ENCODE measurements at places on chromosomes 5 and 9.

DNA sequence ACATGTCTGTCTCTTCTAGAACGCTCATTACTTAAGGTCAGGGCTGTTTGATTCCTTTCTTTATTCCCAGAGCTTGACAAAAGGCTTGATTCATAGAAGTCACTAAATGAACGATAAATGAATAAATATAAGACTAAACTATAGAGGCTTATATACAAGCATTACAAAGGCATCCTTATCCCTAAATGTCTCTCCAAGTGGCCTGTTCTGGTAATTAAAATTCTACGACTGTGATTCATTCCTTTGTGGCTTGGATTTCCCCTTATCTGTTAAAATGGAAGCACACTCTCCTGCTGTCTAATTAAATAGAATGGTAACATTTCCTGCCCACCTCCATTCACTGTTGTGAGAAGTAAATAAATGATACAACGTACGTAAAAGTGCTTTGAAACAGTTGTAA lies 49.5 kb downstream of the C7 start:
- DNase-seq, result no peak

- no peak for DNase-seq
These were observed at the start of gene TRAF1 for GRCh38 chr9:120926397-120926928. TRAF1 (minus strand) TSS chr9:120926796; CDS start chr9:120926075, 721 bp downstream.

DNA sequence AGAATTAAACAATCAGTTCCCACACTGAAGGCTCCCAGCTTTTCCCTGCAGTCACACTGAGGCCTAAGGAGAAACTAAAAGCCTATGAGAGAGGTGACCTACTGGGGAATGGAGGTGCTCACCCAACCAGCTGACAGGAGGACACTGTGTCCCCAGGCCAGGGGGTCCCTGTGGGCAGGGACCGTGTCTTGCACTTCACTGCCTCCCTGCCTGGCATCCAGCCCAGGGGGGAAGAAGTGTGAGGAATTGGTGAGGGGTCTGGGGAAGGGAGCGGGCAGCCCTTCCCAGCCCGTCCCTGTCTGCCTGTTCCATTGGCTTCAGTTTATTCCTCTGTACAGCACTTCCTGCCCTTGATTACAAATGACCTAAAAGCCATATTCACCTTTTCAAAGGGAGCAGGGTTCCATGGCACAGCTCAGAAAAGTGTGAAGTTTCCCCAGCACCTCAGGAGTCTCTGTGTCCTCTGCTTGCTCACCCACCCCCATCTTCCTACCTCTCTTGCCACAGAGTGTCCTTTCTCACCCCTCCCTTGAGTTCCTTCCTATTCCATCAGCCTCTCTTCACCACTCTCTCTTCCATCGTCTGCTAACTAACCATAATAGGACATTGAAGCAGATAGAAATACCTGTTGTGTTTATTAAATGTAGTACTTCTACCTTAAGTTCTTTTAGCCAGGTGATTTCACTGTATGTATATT lies 12.9 kb downstream of the OTULINL start:
- DNase-seq, result no peak

DNA sequence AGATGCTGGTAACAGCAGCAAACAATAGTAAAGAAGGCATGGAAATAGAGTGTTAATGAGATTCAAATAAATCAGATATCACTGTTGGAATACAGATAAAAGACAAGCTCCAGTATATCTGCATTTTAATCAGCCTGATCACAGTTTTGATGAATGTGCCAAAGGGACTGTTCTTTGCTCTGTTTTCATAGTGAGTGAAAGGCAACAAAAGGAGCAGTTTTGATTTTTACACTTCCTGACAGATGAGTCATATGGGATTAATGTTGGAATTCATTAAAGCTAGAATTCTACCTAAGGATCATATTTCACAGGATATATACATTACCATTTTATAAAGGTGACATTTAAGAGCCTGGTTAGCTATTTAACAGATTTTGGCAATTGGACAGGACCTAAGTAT lies 743.3 kb upstream of the PTPRD start:
- DNase-seq, result no peak

DNA sequence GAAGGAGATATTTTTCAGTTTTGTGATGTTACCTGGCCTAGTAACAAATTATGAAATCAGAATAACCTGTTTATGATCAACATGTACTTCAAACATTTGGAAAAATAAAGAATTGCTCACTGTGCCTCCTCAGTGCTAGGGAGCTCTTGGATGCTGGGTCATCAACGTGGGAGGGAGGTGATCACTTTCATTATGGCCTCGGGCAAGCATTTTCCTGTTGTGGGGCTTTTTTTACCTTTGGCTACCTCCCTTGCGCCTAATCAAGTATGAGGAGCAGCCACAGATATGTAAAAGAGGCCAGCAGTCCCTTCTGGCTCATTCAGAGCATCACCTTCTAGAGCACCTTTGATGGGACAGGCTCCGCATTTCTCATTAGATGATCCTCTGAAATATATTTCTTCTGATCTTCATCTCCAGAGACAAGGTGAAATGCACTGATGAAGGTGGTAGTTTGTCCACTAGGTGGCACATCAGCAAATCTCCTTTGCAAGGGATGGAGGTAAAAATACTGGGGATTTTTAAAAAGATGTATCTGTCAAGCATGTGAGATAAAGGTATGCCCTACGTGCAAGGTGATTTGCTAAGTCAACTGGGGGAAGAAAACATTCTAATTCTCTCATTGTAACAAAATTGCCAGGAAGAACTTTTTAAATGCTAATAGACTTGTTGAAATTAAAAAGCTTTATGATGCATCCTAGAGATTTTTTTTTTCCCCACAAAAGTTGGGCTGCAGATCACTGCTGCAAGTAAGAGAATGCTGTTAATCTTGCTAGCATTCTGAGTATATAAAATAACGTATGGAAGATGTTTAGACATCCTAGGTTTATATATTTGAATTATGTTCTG lies 218.2 kb downstream of the MAST4 start:
- DNase-seq, result no peak

DNA sequence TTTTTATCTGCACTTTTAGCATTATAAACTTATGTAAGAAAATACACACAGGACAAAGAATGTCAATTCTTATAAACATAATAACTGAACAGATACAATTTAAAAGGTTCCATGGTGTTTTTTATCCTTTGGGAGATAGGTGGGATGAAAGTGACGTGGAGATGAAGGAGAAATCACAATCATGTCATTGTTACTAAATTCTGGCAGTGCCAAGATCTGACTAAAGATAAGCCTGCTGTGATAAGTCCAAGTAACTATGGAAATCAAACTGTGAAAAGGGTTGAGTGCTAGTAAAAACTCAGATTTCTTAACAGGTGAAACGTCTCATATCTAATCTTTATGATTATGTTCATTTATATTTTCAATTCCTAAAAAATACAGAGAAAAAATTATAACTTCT lies 11.1 kb downstream of the LEAP2 start:
- DNase-seq, result no peak

- DNase-seq, result no peak
These were observed 19.2 kb downstream of the TEX53 start for GRCh38 chr9:114638404-114638803.

DNA sequence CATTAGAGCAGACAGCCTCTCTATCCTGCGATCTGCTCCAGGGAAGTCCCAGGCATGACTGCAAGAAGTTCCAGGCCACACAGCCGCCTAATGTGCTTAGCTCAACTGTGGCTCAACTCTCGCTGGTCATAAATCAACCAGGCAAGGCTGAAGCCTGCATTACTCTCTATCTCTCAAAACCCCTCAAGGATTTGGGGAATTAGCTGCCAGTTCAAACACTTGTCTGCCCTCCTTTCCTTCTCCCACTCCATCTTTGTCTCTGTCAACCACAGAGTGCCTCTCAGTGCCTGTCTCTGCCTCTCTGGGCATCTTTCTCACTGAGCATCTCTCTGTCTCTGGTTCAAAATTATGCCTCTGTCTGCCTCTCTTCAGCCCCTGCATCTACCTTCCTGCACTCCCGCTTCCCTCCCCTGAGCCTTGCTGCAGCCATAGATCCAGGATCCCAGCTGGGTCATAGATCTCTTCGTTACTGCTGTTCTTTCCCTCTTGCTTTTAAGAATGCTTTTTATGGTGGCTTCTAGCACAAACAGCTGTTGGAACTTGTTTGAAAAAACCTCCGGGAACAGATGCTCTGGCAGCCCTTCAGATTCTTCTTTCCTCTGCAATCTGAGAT lies 27.9 kb upstream of the GALNT10 start:
- no peak for DNase-seq

GRCh38 chr5:142857405-142857804 lies 87.2 kb downstream of the ARHGAP26 start:
- no peak for DNase-seq

- DNase-seq, result no peak
These were observed 149.6 kb downstream of the TTLL11 start for GRCh38 chr9:121943463-121943862.

- DNase-seq, result no peak
These were observed 374.2 kb downstream of the EFNA5 start for GRCh38 chr5:107296572-107296971.

- no peak for DNase-seq
These were observed 49.8 kb downstream of the DBH start for GRCh38 chr9:133685653-133686609.

DNA sequence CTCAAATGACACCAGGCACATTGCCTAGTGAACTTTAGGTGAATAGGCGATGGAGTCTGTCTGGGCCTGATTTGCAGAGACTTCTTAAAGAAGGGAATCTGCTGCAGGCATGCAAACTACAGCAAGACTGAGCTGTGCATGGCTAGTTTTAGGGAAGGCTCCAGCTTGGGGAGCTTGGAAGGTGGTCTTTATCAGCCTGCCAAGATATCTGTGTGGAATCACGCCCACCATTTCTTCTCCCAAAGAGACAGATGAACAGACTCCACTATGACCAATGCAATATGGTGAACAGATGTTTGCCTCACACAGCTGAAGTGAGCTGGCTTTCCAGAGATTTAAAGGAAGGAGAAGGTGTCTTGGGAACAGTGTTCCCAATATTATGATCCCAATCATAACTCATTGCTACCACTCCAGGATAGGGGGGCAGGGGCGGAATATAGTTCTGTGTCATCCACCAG lies 129.0 kb upstream of the HMHB1 start:
- DNase-seq, result no peak

GRCh38 chr5:135417083-135417482 lies 18.1 kb upstream of the MACROH2A1 start:
- DNase-seq, result no peak

GRCh38 chr9:128096616-128097536 lies 28.8 kb downstream of the SLC25A25 start:
- DNase-seq, result no peak

DNA sequence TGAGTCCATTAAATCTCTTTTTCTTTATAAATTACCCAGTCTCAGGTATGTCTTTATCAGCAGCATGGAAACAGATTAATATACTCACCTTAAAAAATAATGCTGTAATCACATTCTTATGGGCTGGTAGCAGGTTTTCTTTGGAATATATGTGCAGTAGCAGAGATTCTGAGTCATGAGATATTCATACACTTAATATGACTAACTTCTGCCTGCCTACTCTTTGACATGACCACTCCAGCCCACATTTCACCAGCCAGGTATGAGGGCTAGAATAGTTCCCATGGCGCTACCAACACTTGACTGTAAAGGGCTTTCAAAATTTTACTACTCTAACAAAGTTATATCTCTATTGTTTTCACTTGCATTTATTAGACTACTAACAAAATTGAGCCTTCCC lies 74.1 kb upstream of the GHR start:
- no peak for DNase-seq

GRCh38 chr5:148791334-148791667 lies 35.1 kb upstream of the ADRB2 start:
- DNase-seq, result no peak

DNA sequence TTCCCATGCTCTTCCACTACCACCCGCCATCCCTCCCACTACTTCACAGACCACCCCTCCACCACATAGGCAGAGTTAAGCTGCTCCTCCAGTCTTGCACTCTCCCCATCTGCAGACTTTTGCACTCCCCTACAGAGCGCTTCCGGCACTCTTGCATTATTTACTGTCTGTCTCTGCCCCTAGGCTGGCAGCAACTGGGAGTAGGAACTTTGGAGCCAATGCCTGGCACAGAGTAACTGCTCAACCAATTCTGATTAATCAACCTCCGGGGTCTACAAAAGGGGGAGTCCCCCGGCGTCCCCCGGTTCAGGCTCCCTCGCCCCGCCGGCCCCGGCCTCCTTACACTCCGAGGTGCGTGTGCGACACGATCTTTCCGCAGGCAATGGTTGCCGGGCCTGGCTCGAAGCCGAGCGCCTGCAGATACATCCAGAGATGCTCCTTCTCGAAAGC lies 498 bp downstream of the HAUS6 start:
- DNase-seq, result no peak

- DNase-seq, result no peak
These were observed 149.7 kb downstream of the PAPPA start for GRCh38 chr9:116303270-116303669.

GRCh38 chr5:177123789-177124485 lies 9.6 kb upstream of the NSD1 start:
- no peak for DNase-seq

DNA sequence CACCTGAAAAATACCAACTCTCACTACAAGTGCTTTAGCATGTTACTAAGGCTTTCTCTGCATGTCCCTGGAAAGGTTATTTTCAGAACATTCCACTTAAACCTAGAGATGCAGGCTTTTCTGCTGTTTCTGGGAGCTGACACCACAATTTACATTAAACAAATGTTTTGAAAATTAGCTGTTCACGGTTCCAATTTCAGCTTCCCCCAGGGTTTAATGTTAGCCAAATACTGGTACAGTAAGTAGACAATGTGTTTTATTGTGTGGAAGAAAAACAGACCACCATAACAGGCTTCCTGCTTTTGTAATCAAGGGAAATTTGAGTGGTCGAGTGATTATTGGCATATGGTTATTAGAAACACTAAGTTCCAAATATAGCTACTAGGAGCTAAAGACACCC lies 32.0 kb downstream of the MACROH2A1 start:
- DNase-seq, result no peak

DNA sequence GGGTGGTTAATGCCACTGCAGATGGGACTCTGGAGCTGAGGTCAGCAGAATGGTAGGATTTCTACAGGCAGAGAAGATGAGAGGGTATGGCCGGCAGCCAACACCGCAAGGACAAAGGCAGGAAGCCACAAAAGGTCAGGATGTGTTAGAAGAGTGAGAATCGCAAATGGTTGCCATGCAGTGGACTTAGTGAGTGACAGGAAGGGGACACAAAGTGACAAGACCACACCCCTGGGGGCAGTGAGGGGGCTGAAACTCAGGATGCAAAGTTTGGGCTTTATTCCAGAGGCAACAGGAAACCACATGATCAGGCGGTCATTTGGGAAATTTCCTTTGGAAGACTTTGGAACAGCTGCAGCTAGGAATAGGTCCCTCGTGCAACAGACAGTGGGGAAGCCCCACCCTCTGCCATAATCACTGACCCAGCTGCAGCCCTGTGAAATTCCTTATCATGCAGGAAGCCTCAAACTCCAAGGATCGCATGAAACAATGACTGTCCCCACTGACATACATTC lies 14.2 kb upstream of the CCDC180 start:
- DNase-seq, result no peak

GRCh38 chr9:130053109-130053503 lies 600 bp upstream of the GPR107 start:
- no peak for DNase-seq

- DNase-seq, result no peak
These were observed 26.1 kb upstream of the CKMT2 start for GRCh38 chr5:81207009-81207408.

- no peak for DNase-seq
These were observed 158.6 kb downstream of the BAAT start for GRCh38 chr9:101226161-101226560.
